ENCODE measurements at places on chromosomes 12 and 14.

GRCh38 chr14:23694949-23695663 lies 58.9 kb downstream of the DHRS2 start:
- no peak for DNase-seq

- DNase-seq, result no peak
Observed at GRCh38 chr12:43273467-43273866, 278.5 kb downstream of the ADAMTS20 start.

DNA sequence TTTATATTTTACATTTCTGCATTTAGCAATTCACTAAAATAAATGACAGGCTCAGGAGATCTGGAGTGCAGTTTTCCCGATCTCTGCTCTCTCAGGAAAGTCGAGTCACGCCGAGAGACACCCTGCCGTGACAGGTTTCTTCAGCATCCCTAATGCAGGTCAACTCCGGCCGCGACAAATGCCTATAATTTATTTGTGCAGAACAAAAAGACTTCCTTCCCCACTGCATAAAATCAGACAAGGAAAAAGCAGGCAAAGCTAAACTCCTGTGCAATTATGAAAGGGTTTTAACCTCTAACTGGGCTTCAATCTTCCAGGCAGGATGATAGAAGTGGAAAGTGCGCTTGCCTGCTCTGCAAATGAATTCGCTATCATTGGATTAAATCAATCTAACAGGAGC lies 28.1 kb downstream of the SPRING1 start:
- no peak for DNase-seq

- DNase-seq, result no peak
Observed at GRCh38 chr14:80080601-80081000, 130.7 kb downstream of the DIO2 start.

DNA sequence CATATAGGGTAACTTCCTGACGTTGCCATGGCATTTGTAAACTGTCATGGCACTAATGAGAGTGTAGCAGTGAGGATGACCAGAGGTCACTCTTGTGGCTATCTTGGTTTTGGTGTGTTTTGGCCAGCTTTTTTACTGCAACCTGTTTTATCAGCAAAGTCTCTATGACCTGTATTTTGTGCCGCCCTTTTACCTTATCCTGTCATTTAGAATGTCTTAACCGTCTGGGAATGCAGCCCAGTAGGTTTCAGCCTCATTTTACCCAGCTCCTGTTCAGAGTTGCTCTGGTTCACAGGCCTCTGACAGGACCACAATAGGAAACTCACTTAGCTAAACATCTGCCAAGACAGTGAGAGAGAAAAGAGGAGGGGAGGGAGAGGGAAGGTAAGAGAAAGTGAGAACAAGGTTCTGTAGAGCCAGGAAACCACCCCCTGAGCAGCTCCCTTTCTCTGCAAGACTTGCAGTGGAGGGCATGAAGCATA lies 64.8 kb upstream of the PLEKHG3 start:
- DNase-seq, result peak; percentile 17

GRCh38 chr14:60646226-60646818 lies 3.0 kb downstream of the SIX1 start:
- DNase-seq, result no peak

DNA sequence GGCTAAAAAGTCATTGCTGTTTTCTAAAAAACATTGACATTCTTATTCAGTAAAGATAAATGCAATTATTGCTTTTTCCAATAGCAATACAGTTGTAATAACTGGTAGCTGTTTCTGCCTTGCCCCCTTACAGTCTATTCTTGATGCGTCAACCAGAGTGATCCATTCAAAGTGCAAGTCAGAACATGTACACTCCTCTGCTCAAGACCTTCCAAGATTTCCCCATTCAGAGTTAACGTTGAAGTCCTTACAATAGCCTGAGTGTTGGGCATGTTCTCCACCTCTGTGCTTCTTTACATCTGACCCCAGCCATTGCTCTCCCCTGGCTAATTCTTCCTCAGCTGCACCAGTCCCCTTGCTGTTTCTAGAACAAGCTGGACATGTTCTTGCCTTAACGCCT lies 24.3 kb downstream of the VRK1 start:
- no peak for DNase-seq

DNA sequence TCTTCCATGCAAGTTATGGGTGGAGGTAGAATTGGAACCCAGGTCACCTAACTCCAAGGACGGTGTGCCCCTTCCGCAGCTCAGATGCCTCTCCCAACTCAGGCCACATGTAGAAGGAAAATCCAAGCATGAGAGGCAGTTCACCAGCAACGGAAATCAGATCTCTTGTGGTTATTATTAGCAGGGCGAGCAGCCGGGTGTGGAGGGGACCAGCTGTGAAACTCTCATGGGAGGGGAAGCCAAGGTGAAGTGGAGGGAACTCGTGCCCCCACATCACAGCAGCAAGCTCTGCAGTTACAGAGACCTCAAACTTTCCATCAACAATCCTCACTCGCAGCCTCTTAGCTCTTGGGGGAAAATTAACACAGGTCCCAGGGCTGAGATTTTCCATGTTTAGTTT lies 79.7 kb downstream of the KSR2 start:
- DNase-seq, result no peak

GRCh38 chr14:85057221-85057620 lies 472.7 kb upstream of the FLRT2 start:
- DNase-seq, result no peak

GRCh38 chr12:24591079-24591626 lies 357.7 kb downstream of the BCAT1 start:
- no peak for DNase-seq

DNA sequence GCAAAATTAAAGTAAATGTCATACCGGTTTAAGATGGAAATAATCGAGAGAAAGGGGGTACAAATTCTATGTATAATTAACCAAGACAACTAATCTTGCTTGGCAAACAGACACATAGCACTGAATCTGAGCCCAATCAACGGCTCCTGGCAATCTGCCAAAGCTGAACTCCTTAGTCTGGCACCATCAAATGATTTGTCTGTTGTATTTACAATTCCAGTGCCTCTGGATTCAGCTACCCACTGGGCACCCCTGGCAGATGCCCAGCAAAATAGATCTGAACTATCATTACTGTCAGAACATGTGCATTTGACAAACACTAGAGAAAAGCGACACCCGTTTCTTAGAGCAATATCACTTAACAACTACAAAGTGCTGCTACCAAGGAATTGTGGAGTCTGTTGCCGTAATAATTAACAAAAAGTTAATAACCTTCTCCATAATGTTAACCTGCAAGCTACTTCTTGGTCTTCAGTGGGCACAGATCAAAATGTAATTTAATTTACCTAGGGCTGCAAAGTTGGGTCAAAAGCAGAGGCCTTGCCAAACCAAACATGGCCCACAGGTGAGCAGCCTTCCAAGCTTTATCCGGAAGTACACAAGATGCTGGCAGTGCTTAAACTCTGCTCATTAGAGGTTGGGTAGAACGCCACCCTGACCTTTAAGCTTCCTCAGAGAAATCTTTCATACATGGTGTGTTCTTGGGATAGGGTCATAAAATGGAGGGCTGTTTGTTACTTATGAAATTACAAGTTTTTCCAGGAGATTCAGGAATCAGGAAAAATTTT lies 7.6 kb downstream of the EGLN3 start:
- DNase-seq, result peak; percentile 7

DNA sequence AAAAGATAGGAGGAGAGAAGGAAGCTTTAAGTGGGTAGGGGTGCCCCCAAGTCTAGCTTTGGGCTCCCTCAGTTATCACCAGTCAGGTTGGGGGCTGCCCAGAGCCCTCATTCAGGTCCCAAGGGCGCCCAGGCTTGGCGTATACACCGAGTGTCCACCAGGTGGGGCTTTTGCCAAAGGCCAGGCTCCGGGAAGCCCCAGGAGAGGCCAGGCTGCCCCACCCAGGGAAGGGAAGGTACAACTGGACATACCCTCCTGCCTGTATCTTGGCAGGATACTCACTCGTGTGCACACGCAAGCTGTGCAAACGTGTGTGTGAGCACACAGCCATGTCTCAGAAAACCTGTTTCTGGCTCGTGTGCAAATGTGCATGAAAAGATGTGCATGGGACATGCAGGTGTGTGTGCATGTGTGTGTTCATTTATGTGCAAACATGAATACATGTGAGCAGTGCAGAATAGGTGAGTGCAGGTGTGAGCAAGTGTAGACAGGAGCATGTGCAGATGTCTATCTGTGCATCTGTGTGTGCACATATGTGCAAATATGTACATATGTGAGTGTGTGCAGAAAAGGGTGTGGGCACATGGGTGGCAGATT lies 103.9 kb upstream of the MYL2 start:
- DNase-seq, result peak; percentile 11

DNA sequence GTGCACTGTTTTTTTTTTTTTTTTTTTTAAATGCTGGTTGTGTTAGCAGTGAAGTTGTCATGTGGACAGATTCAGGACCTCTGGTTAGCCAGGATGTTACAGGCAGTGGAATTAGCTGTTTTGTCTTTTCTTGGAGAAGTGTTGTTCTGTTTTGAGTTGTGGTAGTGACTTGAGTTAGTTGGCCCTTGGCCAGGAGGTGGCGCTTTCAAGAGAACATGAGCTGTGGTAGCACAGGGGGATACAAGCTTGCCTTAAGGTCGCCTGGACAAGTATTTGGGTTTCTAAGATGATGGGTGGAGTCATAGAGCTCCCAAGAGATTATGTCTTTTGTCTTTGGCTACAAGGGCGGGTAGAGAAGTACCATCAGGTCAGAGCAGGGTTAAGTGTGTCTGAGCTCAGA lies 33.3 kb upstream of the CCDC198 start:
- no peak for DNase-seq

DNA sequence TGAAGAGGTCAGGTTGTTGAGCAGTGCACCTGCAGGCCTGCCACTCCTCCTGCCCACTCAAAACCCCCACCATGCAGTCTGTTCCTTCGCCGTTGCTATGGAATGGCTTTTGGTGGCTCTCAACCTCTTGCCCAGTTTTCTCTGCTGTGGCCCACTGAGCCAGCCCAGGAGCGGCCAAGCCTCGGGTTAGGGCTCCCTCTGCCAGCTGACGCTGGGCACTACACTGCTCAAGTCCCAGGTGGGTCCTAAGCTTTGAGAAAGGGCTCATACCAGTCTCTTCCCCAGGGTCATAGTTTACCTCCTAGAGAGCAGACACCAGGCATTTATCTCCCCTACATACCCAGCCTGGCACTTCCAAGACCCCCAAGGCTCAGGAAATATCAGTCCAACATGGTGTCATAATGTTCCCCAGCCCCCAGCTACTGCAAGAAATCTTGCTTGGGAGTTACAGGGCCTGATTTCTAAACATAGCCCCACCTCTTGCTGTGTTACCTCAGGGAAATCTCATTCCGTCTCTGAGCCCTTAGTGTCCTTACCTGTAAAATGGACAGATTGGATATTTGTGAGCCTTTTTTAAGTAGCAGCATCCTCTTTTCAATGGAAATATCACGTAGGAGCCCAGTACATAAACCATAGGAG lies 59.4 kb downstream of the TSPAN11 start:
- DNase-seq, result peak; percentile 35

DNA sequence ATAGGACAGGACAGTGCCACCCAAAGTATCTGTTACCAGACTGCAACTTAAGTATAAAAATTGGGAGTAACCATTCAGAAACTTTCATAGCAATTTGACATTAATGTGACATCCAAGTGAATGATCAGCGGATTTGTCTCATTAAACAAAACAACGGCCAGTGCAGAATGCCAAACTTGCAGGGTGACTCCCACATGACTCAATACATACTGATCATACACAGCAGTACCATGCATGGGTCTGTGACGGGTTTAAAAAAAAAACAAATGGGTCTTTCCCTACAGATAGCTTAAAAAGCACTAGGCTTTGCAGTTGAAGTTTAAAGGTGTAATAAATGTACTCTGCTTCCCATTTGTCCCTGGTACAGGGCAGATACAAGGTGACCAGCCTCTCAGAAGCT lies 116.6 kb downstream of the SLC35F4 start:
- peak; percentile 8 for DNase-seq

- DNase-seq, result no peak
Observed at GRCh38 chr12:5554711-5555110, 122.8 kb downstream of the NTF3 start.

DNA sequence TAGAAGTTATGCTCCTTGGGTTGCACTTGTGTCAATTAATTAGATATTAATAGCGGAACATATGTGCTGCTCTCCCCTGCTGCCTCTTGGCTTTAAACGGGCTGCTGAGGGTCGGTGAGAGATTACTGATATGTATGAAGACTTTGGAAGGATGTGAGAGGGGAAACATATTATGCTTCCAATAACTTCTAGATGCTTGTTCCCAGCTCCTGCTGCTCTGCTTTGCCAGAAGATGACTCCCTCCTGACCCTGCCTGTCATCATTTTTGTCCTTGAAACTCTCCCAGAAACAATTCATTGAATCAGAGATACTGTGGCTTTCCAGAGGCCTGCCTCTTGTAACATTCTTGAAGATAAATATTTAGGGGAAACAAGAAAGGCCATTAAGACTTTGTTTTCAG lies 300.1 kb upstream of the STXBP6 start:
- no peak for DNase-seq

DNA sequence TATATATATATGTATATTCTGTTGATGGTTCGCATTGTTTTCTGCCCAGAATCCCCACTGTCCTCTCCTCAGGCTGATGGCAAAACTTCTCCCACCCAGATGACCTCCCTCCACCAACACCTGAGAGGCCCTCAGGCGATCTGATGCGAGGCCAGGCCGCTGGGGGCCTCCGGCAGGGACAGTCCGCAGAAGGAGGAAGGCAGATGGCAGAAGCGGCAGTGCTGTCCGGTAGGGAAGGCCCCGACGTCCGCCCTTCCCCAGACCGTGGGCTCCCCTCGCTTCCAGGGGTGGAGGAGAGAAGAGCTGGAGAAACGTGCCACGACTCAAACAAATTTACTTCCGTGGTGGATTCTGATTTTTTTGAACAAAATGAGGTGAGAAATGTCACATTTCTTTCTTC lies 178.3 kb upstream of the RGS6 start:
- no peak for DNase-seq

DNA sequence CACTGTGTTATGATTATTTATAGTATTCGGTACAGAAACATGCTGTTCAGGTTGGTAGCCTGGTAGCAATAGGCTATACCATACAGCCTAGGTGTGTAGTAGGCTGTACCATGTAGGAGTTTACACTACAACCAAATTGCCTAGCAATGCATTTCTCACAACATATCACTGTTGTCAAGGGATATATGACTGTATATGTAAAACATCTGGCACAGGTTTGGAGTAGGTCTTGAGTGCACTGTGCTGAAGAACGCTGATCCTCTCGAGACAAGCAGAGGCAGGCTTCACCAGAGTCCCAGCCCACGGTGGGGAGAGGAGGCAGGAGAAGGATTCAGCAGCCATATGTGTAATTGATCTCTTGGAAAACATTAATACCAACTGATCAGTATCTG lies 15.0 kb upstream of the TBX5 start:
- DNase-seq, result no peak

Data from RCC 7860 (cell line).